Activated naive CD4-positive, alpha-beta T cell treated with anti-CD3 and anti-CD28 coated beads for 36 hours (primary cell): ENCODE measurements at places on chromosomes 3 and 15. TPM values are rescaled to one million over a fixed set of nuclear protein-coding genes. Genes with fewer than 3 reads are reported as not detected.

The IL12A gene
- not detected for total RNA-seq

The GOLGA8O gene
- not detected for total RNA-seq

The CACNA2D3 gene
- not detected for total RNA-seq

The CFAP100 gene
- not detected for total RNA-seq

DNA sequence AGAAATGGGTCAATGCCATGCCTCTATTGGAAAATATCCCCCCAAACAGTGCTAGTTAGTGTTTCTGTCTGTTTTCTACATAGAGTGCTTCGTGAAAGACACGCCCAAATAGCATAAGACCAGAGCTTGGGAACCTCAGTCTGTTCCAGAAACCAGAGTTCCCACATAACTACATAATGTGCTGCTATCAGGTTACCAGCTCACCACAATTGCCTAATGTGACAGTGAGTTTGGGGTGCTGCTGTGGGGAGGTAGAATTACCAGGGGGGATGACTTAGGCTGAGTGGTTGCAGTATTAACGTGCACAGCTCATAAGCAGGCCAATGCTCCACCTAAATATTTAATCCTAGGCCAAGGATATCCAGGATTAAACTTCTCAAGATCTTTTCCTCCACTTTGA, 39.2 kb downstream of the DUT start:
- no peak for DNase-seq
- H3K4me3 ChIP-seq, result no peak overlapping the region
- H3K27me3 ChIP-seq, result peaks cover 21% of the 10 kb centered on the region
- H3K27ac ChIP-seq, result no peak overlapping the region
- H3K36me3 ChIP-seq, result no peaks in the 10 kb centered on the region

- no peak for DNase-seq
- peaks cover 21% of the 10 kb centered on the region for H3K4me1 ChIP-seq
- no peaks in the 10 kb centered on the region for H3K36me3 ChIP-seq
- no peak overlapping the region for H3K4me3 ChIP-seq
- no peaks in the 10 kb centered on the region for H3K27me3 ChIP-seq
Measured at GRCh38 chr3:129575997-129576384, 30.5 kb downstream of the PLXND1 start.

- no peak overlapping the region for H3K27ac ChIP-seq
- no peaks in the 10 kb centered on the region for H3K36me3 ChIP-seq
- H3K27me3 ChIP-seq, result no peaks in the 10 kb centered on the region
Measured at GRCh38 chr3:128280481-128281052, 127.3 kb downstream of the EEFSEC start.

GRCh38 chr3:4799266-4800256, 179.7 kb upstream of the BHLHE40 start:
- H3K27ac ChIP-seq, result no peak overlapping the region
- peaks cover 7% of the 10 kb centered on the region for H3K4me1 ChIP-seq
- no peaks in the 10 kb centered on the region for H3K27me3 ChIP-seq
- DNase-seq, result no peak
- peaks cover 31% of the 10 kb centered on the region for H3K36me3 ChIP-seq

- H3K4me3 ChIP-seq, result no peak overlapping the region
- no peak for DNase-seq
- no peaks in the 10 kb centered on the region for H3K4me1 ChIP-seq
- H3K27me3 ChIP-seq, result no peaks in the 10 kb centered on the region
- no peak overlapping the region for H3K27ac ChIP-seq
- H3K36me3 ChIP-seq, result no peaks in the 10 kb centered on the region
Measured at GRCh38 chr3:146561879-146562278, 17.5 kb upstream of the PLSCR1 start.
